ENCODE measurements at places on chromosomes 12 and 14.
A peak's percentile ranks its signal among the peaks of the same experiment; 100 is the strongest.

- no peak for DNase-seq
Measured at GRCh38 chr14:69154779-69155178, 1.9 kb upstream of the DCAF5 start.

DNA sequence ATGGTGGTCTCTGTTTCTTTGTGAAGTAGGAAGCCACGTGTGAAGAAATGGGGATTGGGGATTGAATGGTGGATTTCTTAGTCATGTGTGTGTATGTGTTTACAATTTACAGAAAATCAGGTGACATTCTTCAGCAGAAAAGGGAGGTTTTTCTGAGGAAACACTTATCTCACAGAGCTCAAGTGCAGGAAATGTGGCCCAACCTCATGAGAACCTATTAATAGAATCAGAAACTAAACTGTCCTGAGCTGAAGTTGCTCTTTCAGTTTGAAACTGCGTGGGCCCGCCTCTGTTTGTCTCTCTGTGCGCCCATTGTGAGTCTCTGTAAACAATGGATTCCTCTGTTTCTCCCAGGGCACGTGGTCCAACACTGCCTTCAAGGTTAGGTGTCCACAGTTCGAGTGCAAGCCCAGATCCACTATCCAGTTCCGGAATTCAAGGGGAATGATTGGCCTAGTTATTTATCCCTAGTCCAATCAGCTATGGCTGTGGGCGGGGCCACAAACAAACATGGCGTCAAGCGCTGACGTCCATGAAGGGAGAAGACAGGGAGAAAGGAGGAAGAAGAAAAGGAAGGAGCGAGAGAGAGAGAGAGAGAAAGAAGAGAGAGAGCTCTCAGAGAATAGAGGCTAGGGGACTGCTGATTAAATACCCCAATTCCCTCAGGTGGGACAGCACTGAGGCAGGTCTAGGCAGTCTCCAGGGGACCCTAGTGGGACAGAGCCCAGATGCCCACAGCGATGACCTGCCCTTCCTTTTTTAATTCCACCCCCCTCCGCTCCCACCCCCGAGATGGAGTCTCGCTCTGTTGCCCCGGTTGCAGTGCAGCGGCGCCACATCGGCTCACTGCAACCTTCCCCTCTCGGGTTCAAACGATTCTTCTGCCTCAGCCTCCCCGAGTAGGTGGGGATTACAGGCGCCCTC is 31.4 kb upstream of the C12orf76 start:
- DNase-seq: peak; percentile 47

DNA sequence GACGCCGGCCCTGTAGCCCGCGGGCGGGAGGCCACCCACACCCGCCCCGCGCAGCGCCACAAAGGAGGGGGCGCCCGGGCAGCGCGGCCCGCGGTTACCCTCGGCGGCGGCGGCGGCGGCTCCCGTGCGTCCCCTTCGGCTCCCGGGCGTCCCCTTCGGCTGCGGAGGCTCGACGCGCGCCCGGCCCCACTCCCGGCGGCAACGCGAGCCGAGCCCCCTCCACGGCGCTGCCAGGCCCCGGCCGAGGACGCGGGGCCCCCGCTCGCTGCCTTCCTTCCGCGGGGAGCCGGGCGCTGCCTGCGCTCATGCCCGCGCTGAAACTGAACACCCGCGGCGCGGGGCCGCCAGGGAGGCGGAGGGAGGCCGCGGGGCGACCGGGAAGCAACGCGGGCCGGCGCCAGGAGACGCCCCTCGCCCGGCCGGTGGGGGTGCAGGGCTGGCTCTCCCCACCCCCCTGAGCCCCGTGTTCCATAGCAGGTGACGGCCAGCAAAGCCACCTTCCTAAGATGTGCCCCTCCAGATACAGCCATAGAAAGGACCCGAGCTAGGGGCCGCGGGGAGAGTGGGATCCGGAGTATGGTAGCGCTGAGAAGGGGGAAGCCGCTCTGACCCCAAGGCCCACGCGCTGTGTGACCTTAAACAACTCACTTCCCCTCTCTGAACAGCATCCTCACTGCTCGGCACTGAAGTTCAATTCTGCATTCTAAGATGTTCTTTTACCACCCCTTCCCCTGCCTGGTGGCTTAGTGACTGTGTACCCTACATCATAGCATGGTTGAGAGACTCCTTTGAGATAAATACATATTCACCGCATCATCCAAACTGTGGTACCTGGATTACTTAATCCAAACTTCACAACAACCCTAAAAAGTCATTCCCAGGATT is 42.8 kb downstream of the KDM2B start:
- DNase-seq: no peak

DNA sequence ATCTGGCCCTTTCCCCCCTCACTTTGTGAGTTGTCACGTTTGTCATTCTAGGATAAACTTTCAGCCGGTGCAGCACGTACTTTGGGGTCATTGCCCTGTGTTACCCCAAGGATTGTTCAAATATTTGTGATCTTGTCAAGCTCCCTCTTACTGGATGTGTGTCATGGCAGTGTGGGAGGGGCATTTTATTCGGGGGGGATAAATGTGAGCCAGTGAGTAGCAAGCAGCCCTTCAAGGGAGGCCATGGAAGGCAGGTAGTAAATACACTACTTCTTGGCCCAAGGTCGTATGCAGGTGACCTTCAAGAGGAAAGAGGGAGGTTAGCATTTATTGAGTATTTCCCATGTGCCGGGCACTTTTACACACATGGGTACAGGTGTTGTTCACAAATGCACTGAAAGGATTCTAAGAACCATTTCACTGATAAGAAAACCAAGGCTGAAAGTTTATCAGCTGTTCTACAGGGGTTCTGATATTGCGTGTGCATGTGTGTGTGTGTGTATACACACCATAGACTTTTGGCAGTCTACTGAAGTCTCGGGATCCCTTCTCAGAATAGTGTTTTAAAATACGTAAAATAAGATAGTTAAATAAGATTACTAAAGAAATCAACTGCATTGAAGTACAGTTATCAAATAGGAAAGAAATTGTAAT is 410.3 kb upstream of the TBX3 start:
- no peak for DNase-seq

DNA sequence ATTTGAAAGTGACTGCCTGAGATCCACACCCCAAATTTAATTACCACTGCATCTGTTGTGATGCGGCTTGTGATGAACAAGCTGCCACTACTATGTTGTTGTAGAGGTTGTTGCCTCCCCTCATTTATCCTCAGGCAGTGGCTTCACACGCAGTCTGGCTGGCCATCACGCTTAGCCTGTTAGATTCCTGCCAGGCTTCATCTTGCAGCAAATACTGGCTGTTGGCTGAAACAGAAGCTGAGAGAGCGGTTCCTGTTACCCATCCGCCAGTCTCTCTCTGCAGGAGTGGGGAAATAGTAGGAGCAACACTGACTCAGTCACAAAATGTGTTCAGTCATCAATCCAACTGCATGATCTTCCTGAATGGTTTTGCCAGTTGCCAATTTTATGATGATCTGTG is 934.4 kb downstream of the FLRT2 start:
- DNase-seq: no peak

GRCh38 chr12:6632026-6632983 is 3.5 kb downstream of the LPAR5 start:
- DNase-seq: no peak

DNA sequence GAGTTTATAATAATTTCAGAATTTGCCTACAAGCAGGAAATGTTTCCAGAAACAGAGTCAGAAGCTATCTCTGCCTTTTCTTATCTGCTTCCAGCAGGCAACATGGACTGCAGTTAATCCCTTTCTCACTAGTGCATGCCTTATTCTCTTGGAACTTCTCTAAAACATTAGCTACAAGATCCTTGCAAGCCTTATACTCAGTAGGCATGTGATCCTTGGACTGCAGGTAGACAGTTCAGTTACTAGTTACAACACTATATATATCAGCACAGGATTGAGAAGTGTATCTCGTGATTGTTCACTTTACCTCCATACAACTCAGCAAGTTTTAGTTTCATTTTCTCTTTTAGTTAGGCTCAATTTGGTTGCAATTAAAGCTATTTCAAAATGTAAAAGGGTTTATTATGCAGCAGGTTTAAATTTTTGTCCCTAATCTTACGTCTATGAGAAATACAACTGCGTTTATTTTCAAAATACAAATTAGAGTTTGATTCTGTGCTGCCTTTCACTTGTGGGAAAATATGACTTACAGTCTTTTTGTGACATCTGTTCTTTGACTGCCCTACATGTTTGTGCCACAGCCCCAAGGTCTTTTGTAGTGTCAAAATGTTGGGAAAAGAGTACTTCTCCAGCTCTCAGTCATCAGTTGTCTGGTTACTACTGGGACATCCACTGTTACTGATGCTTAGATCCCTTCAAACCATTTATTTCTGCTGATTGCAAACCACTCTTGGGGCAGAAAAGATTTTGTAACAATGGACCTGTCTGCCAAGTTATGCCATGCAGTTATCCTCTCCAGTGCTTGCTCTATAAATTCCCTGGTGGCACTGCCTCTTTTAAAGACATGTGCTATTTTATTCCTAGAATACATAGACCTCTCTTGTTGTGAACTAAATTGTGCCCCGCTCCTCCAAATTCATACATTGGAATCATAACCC is 709.0 kb upstream of the FOXG1 start:
- DNase-seq: no peak

- DNase-seq: no peak
Measured at GRCh38 chr14:68974759-68975347, 4.2 kb downstream of the ACTN1 start.

DNA sequence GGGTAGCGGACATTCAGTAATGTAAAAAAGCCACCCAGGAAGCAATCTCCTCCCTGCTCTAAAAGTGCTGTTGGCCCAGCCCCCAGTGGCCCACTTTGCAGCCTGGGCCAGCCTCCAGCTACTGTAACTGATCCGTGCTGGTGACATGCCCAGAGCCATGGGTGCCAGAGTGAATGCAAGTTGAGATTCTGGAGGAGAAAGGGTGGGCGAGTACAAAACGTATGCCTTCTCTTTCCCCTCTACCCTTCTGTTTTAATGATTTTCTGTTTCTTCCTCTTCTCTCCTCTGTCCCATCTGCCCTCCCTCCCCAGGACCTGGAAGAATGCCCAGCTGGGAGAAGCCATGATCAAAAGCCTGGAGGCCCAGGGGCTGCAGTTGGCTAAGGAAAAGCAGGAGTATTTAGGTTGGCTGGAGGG is 16.9 kb downstream of the PLEKHD1 start:
- no peak for DNase-seq

GRCh38 chr12:92085736-92086040 is 60.0 kb downstream of the BTG1 start:
- DNase-seq: no peak

- DNase-seq: no peak
Measured at GRCh38 chr14:94346841-94347240, 23.7 kb upstream of the SERPINA6 start.

- DNase-seq: no peak
Measured at GRCh38 chr12:115762936-115763335, 514.6 kb downstream of the MED13L start.

DNA sequence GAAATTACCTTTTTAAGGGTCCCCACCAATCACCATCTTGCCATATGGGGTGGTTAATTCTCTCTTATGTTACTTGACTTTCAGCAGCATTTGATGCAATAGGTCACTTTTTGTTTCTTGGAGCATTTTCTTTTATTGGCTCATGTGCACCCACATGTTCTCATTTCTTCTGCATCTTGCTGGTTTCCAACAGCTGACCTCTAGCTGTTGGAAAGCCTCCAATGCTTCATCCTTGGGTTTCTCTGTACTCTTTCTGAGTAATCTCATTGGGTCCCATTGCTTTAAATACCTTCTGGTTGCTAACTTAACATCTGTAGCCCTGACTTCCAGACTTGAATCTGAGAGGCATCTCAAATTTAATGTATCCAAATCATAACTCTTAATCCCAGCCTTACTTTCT is 116.8 kb downstream of the CRADD start:
- DNase-seq: no peak

DNA sequence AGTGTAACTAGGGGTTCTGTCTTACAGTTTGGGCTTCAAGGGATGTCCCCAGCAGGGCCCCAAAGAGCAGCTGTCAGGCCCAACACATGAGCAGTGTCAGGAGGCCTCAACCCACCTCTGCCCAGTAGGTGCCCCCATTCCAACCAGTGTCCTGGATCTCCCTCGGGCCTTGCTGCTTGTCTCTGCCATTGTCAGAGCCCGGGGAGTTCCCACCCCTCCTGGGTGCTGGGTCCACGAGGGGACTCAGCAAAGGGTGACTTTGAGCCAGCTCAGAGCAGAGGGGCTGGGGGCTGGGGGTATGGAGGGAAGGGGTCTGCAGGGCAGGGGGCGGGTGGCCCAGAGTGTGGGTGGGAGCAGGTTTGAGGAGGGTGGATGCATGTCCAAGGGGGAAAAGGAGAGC is 18.0 kb upstream of the BEGAIN start:
- DNase-seq: no peak

DNA sequence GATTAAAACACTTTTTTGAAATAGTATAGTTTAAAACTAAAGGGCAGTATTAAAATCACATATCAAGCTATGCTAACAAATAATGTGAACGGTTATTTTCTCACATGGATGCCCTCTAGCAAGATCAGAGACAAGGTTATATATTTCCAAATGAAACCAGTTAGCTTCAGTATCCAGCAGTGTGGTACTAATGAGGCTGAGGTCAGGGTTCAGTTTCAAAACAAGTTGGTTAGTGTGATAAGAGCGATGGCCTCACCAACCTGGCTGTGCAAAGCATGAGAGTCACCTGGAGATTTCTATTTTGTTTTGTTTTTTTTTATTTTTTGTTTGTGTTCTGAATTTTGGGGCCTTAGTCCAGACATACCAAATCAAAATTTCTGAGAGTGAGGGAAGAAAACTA is 352.2 kb upstream of the KITLG start:
- no peak for DNase-seq

GRCh38 chr12:64232196-64232595 is 10.1 kb upstream of the KICS2 start:
- DNase-seq: no peak

- no peak for DNase-seq
Measured at GRCh38 chr12:49872781-49873181, 29.9 kb upstream of the BCDIN3D start.

- DNase-seq: no peak
Measured at GRCh38 chr12:113239811-113240331, 18.6 kb downstream of the TPCN1 start.

DNA sequence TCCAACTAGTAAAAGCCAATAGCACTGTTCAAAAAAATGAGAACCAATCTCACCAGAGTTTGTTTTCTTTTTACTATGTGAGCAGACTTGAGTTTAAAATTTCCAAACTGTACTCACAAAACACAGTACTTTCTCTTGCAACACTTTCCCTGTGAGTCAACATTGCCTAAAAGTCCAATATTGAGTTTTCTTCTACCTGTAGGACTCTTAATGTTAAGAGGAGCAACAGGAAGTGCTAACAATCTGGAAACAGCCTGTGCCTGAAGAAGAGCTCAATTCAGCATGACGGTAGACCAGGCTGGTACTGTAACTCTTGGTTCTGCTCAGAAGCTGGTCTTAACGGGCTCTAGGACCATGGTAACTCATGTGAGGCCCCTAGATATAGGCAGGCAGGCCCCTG is 144.3 kb downstream of the MED13L start:
- DNase-seq: no peak

GRCh38 chr14:74984236-74985027 is 18.3 kb upstream of the EIF2B2 start:
- no peak for DNase-seq

All from activated CD8-positive, alpha-beta memory T cell treated with anti-CD3 and anti-CD28 coated beads for 48 hours (primary cell).